Activated CD4-positive, alpha-beta T cell treated with anti-CD3 and anti-CD28 coated beads, Interleukin-2, amount 10 ng/mL, durations not matched to agents 24 days and 14 days (primary cell): ENCODE measurements at places on chromosomes 4 and X. TPM values are rescaled to one million over a fixed set of nuclear protein-coding genes. Genes with fewer than 3 reads are reported as not detected.

UGT2B17 gene
- total RNA-seq = not detected in 2 replicates

FAT4 gene
- not detected in 2 replicates for total RNA-seq

TMPRSS11D gene
- not detected in 2 replicates for total RNA-seq

TLR10 gene
- not detected in 2 replicates for total RNA-seq

ERVMER34-1 gene
- 0.56 TPM in 1 of 2 replicates, not detected in the other for total RNA-seq

AIFM1 gene
- total RNA-seq = 44.4 and 47.7 TPM in 2 replicates

CT47B1 gene
- total RNA-seq = not detected in 2 replicates

NR0B1 gene
- total RNA-seq = not detected in 2 replicates

RNF212 gene
- total RNA-seq = 1.0 and 1.8 TPM in 2 replicates

PDGFRA gene
- 0.28 and 0.54 TPM in 2 replicates for total RNA-seq

SOWAHD gene
- total RNA-seq = 0.35 and 0.45 TPM in 2 replicates

CABS1 gene
- not detected in 2 replicates for total RNA-seq

LSM6 gene
- 60.4 and 60.7 TPM in 2 replicates for total RNA-seq

ADAMTS3 gene
- not detected in 2 replicates for total RNA-seq

LAP3 gene
- 114 and 126 TPM in 2 replicates for total RNA-seq

TNMD gene
- total RNA-seq = not detected in 2 replicates

LIAS gene
- total RNA-seq = 27.7 and 29.2 TPM in 2 replicates

TRIM61 gene
- total RNA-seq = 3.4 and 3.7 TPM in 2 replicates

FHL1 gene
- total RNA-seq = 14.0 and 15.2 TPM in 2 replicates
